Stimulated activated CD4-positive, alpha-beta T cell treated with anti-CD3 and anti-CD28 coated beads, TNF-alpha, amount 100 ng/mL, for 1 hour (primary cell): ENCODE measurements at places on chromosomes 3 and 15.

DNA sequence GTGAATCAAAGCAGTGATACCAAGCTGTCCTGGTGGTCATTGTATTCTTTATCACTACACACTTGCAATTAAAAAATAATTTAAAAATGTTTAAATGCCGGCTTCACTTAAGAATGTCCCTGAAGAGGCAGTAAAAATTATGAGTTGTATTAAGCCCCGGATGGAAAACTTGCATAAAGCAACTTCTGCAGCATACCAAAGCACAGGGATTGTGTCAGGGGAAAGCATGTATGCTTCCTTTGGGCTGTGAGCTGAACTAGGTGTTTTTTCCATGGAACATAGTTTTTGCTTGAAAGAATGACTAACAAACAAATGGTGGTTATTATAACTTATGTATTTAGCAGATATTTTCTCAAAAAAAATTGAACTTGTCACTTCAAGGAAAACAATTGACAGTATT, 143.1 kb downstream of the ARNT2 start:
- DNase-seq, result no peak

- DNase-seq, result no peak
These were observed 3.8 kb upstream of the GATA2 start for GRCh38 chr3:128496602-128497304.

GRCh38 chr3:114179575-114179974, 723 bp upstream of the DRD3 start:
- no peak for DNase-seq

DNA sequence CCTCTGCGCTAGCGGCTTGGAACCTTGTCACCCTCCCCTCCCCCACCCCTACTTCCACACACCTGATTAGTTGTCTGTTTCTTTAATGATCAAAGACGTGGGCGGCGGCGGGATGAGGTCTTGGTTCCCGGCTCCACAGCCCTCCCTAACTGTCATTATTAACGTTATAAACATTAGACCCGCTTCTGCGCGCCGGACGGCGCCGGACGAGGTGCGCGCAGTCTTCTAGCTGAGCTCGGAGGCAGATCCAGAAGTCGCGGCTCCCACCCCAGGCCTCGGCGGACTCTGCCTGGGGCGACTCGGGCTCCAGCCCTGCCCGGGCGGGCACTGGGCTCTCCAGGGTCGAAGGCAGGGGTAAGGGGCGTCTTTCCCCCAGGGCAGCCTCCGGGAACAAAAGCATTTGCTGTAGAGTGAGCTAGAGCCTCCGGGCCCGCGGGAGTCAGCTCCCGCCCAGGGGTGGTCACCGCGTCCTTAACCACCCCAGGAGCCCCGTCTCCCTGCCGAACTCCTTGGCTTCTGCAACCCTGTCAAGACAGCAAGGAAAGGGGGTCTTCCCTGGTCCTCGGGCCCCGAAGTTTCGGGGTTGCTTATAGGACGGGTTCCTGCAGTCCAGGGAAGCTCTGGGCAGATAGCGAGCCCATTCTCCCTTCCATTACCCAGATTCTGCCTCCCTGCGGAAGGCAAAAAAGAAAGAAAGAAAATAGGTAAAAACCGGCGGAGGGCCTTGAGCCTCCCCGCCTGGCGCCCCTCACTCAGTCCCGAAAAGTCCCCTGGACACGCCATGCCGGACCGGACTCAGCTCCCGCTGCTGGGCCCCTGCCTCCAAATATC, 2.2 kb upstream of the ISLR2 start:
- DNase-seq, result no peak
